ENCODE measurements at places on chromosomes 12 and 14.
A peak's percentile ranks its signal among the peaks of the same experiment; 100 is the strongest.

GRCh38 chr12:20211981-20212421 is 156.3 kb upstream of the PDE3A start:
- DNase-seq: no peak

GRCh38 chr14:104689881-104690711 is 678 bp downstream of the INF2 start:
- no peak for DNase-seq

- no peak for DNase-seq
These were observed 306.7 kb downstream of the EMP1 start for GRCh38 chr12:13503094-13503835.

- no peak for DNase-seq
These were observed 6.2 kb downstream of the C1QL4 start for GRCh38 chr12:49330631-49331379.

- DNase-seq: peak; percentile 98
These were observed 143.6 kb downstream of the PAWR start for GRCh38 chr12:79547044-79547734.

DNA sequence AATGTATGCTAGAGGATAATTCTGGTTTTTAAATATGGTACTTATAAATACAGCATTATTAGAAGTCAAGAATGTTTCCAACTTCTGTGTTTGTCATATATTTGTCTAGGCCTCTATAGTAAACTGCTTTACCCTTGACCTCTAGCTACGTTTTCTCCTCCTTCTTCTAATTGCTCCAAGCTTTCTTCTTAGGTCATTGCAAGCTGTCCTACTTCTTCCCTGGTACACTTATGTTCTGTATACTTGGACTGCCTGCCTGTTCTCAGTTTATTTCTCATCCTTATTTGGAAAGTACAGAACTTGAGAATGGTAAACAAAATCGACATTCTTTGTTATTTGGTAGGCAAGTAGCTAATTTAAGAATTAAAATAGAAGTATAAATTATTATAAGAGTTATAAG is 23.9 kb upstream of the ATP2B1 start:
- DNase-seq: no peak

- DNase-seq: no peak
These were observed 193.1 kb downstream of the DICER1 start for GRCh38 chr14:94964181-94964580.

- DNase-seq: peak; percentile 77
These were observed 79.6 kb downstream of the ITPK1 start for GRCh38 chr14:93035917-93036651.

DNA sequence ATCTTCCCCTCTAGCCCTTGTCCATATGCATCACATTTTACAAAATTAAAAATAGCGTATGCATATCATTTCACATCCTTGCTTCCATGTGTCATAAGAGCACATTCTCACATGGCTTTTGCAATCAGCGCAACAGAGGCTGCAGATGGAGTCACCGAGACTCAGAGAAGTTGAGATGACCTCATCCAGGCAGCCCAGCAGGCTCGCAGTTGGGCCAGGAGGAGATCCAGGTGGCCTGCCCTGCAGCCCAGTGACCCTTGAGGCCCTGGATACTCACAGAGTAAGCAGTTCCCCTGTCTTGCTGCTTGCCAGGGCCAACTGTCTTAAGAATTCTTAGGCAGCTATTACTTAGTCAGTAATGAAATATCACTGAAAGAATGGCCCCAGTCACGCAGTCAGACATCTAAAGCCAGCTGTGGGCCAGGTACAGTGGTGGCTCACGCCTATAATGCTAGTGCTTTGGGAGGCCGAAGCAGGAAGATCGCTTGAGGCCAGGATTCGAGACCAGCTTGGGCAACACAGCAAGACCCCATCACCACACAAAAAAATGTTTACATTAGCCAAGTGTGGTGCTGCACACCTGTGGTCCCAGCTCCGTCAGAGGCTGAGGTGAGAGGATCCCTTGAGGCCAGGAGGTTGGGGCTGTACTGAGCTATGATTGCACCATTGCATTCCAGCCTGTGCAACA is 9.1 kb downstream of the CAMKK2 start:
- DNase-seq: no peak

DNA sequence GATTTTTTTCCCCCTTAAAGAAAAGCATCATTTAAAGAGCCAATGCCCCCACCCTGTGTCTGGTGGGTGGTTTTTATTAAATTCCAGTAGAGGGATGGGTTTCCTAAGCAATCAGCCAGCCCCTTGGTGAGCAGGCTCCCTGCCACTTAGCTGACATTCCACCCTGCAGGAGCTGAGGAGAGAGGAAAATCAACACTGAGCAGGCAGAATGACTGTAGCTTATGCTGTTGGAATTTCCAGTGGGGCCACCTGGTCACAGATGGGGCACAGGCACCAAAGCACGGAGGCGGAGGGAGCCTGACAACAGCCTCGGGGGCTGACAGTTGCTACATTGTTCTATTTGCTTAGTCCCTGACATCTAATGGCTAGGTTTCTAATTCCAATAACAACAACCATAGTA is 127.7 kb downstream of the TMEM30B start:
- peak; percentile 31 for DNase-seq

DNA sequence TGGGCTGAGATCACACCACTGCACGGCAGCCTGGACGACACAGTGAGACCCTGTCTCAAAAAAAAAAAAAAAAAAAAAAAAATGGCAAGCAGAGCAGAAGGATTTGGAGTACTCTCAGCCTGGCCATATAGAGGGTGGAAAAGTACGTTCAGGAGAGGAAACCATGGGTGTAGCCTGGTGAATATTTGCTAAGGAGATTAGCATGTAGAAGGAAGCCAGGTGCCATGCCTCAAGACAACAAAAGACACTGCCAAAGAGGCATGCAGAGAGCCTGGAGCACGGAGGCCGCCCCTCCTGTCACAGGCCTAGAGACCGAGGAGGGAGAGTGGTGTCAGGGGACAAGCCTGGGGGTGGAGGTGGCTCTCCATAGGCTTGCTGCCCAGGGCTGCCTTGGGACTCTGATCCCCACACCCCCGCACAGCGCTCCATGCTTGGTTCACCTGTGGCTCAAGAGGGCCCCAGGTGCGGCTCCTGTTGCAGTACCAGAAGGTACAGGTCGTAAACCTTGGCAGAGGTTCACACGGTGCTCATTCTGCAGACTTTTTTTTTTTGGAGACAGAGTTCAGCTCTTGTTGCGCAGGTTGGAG is 27.9 kb upstream of the DEGS2 start:
- no peak for DNase-seq

DNA sequence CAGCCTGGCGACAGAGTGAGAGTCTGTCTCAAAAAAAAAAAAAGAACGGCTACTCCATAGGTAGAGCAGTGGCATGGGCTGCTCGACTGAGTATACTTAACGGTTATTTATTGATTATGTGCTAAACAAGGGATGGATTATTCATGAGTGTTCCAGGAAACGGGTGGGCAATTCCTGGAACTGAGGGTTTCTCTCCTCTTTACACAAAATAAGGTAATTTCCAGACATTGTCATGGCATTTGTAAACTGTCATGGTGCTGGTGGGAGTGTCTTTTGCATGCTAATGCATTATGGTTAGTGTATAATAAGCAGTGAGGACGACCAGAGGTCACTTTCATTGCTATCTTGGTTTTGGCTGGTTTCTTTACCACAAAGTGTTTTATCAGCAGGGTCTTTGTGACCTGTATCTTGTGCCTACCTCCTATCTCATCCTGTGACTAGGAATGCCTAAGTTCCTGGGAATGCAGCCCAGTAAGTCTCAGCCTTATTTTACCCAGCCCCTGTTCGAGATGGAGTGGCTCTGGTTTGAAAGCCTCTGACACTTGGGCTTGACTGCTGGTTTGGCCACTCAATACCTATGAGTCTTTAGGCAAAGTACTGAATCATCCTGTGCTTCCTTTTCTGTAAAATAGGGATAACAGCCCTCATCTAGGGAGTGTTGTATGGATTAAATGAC is 3.2 kb downstream of the DGLUCY start:
- DNase-seq: no peak

DNA sequence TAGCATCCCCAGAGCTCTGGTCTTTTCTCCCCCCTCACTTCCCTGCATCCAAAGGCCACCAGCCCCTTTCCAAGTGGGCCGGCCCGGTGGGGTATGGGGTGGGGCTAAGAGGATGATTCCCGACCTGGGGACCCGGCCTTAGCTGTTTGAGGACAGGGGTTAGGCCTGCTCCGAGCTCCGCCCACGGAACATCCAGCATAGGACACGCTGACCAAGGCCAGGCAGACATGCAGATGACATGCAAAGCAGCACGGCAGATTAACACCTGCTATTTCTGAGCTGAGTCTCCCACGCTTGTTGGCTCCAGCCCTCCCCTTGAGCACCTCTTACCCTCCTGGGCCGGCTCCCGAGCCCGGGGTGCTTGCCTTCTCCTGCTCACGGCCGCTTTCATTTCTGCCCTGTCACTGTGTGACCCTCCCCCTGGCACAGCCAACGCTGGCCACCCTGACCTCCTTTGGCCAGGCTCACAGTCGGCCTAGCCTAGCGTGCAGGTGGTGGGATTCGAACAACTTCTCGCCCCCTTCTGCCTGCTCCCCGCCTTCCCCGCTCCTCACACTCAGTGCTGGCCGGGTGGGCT is 40.2 kb downstream of the TEAD4 start:
- no peak for DNase-seq

DNA sequence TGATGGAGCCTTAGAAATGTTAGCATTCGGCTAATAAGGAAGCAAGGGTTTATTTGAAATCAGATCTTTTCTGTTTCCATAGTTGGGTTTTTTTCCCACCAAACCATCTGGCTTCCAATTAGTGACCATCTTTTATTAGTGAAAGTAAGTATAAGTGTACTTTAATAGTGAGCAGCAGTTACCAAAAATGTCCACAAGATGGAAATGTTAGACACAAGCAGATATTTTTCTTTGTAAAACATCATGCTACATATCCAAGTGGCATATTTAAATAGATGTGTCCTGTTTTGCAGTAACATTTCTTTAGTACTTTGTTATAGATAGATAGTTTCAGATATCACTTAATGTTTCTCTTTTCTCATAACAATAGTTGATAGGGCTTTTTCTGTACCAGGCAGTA is 28.8 kb downstream of the YEATS4 start:
- DNase-seq: peak; percentile 37

DNA sequence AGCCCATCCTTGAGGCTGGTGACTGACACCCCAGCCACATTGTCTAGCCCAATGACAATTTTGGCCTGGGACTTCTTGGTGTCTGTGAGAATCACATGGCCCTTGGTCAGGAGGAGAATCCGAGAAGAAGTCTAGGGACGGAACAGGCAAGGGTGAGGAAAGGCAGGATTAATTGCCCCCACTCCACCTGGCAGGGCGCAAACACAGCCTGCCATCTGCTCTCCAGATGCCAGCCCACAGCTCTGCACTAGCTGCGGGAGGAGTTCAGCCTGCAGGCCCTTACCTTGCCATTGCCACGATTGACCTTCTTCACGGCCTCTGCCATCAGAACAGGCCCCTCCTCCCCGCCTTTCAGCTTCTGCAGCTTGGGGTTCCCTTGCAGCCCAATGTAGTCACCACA is 13.1 kb upstream of the TAC3 start:
- DNase-seq: no peak

- DNase-seq: no peak
These were observed 730 bp downstream of the PPP1R3E start for GRCh38 chr14:23301969-23302289.

DNA sequence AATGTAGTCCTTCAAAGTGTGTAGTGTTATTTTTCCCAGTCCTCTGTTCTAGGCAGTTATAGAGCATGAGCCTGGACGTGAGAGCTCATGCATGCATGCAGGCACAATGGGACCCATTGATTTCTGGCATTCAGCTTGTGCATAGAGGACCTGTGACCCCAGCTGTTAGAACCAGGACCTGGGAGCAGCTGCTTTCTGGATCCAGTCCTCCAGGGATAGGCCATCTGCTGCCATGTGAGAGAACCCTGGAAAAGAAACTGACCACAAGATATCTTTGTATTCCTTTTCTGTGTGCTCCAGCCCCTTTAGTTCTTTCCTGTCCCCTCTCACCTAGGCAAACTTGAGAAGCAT is 76.9 kb downstream of the SUSD6 start:
- no peak for DNase-seq

DNA sequence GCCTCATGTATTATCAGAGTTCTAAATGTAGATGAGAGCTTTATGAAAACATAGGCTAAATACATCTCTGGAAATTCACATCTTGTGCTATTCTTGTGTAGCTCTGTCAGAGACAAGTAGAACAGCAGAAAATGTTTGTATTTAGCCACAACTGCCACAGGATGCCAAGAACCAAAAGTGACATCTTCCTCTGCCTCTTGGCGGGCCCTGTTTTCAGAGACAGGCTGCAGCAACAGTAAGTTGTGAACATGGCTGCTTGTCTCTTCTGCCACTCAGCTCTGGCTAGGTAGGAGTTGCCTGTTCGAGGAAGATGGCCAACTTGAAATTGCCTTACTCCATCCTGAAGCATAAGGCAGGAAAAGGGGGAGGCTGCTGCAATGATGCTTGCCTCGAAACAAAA is 30.4 kb downstream of the SETD3 start:
- no peak for DNase-seq

DNA sequence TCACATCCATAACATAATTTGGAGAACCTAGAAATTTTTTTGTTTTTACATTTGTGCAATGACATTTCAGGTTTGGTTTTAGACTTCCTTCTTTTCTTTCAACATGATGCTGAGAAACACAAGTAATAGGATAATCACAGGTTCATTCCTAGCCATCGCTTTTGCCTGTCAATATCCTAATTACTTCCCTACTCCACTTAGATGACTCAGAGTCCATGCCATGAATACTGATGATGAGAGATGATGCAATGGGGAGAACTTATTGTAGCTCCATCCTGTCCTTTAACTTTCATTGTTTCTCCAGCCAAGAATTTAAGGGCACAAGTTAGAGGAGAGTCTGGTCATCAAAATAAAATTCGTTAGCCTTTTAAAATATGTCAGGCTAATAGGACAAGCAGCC is 101.3 kb downstream of the PTPRO start:
- DNase-seq: peak; percentile 49

Data from HT1080 (cell line).